ENCODE measurements at places on chromosomes 16 and 17.

- DNase-seq = no peak
Measured at GRCh38 chr17:7355053-7355452, at the start of gene TMEM95. TMEM95 (plus strand) TSS chr17:7355156; CDS start chr17:7355205, 49 bp downstream.

- no peak for DNase-seq
Measured at GRCh38 chr16:69762814-69763598, 874 bp downstream of the WWP2 start.

DNA sequence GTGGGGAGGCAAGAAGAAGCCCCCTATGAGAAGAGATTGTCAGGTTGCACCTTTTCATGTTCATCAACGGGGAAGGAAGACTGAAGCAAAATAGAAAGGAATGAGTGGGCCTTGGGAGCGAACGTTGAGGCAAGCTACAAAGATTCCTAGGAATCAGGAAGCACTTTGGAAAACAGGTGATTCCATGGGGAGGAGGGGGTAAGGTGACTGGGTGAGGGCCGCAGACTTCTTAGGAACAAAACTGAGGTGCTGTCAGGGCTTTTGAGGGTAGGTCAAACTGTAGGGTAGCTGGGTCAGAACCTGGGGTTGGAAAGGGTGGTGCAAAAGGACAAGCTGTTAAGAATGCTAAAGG lies 528 bp downstream of the ITFG1 start:
- no peak for DNase-seq

- DNase-seq = no peak
Measured at GRCh38 chr16:78444-79150, 572 bp downstream of the MPG start.

DNA sequence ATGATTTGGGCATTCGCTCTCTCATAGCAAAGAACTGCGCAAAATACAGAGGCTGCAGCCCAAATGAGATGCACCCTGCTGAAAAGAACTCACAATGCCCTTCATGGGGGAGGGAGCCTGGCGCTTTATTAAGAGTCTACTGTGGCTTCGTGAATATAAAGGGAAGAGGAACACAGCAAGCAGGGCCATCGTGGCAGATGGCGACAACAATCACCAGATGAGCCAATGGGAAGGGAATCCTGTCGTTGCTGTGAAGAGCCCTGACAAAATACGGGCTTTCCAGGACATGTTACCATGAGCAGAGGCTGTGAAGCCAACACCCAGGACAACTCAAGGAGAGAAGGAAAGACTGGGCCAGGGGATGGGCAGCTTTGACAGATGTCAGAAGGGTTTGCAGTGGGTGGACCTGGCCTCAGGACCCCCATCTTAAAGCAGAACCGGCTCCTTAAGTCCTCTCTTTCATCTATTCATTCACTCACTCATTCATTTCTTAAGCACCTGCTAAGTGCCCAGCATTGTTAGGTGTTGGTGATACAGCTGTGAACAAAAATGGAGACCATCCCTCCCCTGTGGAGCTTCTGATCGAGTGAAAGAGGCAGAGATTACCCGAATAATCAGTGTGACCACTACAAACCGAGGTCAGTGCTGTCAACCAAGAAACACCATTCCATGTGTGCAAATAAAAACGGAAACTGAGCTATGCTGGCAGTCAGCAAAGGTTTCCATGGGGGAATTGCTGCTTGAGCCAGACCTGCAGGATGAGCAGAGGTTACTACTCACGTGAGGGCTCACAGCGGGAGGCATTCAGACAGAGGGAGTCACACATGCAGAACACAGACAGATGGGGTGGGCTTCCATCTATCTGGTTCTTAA lies 125.8 kb downstream of the DYNLRB2 start:
- no peak for DNase-seq

Data from NCI-H187 treated with DMSO at 0.1 percent for 48 hours (cell line).